RWPE2 (cell line): ENCODE measurements at places on chromosomes 7 and 10.

GRCh38 chr10:22366771-22367170 lies 21.5 kb downstream of the SPAG6 start:
- no peak for DNase-seq

GRCh38 chr10:79221110-79222051 lies 125.9 kb upstream of the PPIF start:
- DNase-seq: no peak

DNA sequence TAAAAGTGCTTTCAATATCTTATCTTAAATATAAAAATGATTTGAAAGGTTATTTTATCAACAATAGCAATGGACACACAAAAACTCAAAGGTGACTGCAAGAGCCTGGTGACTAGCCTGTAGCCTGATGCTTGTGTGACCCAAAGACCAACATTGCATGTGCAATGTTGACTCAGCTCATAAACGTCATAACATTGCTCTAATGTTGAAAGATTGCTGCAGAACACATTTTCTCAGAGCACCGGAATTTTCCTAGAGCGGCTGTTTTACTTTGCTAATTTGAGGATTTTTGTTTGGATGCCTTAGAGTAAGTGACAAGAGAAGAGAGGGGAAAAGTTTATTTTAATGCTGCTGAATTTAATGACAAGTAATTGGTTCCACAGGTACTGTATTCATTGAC lies 107.1 kb downstream of the RAB18 start:
- no peak for DNase-seq

GRCh38 chr7:87658553-87658952 lies 30.4 kb downstream of the RUNDC3B start:
- DNase-seq: no peak

DNA sequence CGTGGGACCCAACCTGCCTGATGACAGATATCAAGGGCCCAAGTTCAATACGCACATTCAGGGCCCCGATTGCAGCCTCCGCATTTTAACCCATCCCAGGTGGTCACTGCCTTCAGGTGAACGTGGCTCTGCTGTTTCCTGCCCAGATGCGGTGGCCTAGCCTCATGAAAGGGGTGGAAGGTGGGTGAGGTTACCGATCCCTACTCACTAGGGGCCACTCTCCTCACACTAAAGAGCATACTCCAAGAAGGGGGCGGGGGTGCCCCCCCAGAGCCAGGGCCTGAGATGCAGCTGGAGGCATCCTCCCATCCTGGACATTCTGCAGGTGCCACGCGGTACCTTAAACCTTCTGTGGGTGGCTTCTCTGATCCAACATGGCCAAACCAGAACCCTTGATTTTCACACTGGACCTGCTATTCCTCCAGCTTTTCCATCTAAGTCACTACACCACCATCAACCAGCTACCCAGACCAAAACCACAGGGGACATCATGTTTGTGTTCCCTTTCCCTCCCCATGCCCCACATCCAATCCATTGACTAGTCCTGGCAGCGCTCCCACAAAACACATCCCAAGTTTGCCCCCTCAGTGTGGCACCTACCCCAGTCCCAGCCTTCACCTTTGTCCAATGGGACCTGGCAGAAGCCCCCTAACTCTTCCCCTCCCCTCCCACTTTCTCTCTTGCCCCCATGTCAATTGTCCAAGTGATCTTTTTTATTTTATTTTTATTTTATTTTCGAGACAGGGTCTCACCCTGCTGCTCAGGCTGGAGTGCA lies 30.0 kb downstream of the PRLHR start:
- no peak for DNase-seq

DNA sequence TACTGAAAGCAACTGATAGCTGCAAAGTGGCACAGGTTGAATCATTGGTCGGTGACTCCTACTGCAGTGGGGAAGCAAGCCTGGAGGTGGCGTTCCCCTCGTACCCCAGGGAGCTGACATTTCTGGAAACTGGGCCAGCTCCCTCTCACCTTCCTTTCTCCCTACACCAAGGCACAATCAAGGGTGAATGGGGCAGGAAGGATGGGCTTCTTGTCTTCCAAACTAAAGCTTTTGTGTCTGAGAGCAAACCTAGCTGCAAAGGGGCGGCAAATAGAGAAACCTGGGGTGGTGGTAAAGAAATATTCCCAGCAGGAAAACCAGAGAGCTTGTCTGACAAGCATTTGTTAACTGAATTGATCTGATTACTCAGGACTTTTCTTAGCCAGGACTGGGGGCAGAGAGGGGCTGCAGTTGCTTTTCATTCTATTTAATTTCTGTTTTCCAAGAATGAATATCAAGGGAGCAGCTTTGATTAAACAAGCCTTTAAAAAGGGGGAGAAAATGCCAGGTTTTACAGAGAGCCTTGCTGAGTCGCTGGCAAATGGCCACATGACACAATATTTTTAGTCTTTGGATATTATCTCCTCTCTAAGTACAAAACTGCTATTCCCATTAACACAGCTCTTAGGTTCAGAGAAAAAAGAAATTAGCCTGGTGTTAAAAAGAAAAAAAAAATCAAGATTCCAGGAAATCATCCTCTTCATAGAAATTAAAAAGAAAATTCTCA lies 27.8 kb downstream of the CDHR3 start:
- no peak for DNase-seq

GRCh38 chr7:54663603-54664234 lies 95.3 kb downstream of the SEC61G start:
- no peak for DNase-seq

DNA sequence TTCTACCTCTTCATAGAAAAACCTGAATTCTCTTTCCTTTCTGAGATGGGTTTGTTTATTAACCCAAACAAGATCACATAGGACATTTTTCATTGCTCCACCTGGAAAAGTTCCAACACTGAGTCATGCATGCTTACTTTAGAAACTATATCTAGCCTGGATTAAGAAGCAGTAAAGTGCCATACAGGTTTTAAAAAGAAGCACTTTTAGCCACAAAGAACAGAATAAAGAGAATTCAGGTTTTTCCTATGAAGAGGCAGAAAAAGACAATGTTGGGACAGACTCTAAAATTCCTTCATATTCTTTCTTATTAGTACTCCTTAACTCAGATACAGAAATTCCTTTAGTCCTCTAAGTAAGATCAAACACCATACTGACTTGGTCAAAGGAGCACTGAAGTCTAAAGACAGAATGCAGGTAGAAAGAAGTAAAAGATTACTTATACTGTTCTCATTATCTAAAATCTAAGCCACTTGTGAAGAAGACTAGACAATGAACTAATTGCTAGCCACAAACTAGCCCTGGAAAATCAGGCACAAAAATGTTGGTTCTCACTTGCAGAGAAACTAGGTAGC lies 241.3 kb downstream of the ANK3 start:
- DNase-seq: no peak

GRCh38 chr7:139482662-139483466 lies 609 bp downstream of the KLRG2 start:
- DNase-seq: no peak

DNA sequence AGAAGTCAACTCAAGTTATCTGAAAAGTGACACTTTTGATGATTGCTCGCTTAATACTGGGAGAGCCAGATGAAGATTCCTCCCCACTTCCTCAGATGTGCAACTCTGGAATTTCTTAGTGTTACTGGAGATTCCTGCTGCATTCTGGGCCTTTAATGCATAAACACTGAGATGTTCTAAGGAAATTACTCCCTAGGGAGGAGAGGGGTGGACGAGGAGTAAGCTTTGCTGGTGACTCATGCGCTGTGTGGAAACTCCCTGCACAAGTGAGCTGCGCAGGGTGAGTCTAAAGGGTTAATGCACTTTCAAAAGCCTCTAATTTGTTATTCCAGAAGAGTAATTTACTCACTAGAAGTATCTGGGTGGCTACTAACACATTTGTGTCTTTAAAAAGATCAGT lies 46.3 kb downstream of the EGFR start:
- DNase-seq: peak; percentile 89

- DNase-seq: no peak
Observed at GRCh38 chr7:75699993-75700392, 38.7 kb downstream of the HIP1 start.

- no peak for DNase-seq
Observed at GRCh38 chr10:4651404-4652037, 174.5 kb upstream of the AKR1E2 start.

GRCh38 chr7:94060752-94061151 lies 56.6 kb upstream of the BET1 start:
- DNase-seq: no peak

DNA sequence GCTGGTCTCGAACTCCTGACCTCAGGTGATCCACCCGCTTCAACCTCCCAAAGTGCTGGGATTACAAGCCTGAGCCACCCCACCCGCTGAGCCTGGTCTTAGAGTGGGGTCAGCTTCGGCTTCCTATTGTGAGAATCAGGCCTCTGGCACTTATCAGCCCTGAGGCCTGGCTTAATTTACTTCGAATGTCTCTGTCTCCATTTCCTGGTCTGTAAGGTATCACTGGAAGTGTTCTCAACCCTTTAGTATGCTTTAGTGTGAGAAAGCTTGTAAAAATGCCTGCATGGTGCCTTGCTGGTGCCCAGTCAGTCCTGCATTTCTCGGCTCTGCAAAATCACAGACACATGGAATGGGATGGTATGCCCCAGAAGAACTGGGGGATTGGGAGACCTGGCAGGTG lies 671.4 kb upstream of the GALNT17 start:
- no peak for DNase-seq

- no peak for DNase-seq
Observed at GRCh38 chr10:118256209-118256608, 85.9 kb downstream of the FAM204A start.

DNA sequence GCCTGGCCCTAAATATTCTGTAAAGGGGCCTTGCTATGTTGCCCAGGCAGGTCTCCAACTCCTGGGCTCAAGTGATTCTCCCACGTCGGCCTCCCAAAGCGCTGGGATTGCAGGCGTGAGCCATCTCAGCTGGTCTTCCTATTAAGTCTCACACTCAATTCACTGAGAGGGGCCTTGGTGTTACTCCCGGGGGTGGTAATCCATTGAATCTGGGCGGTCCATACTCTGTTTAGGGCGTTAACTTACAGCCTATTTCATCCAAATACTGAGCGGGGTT lies 665 bp upstream of the SRRT start:
- DNase-seq: no peak

- no peak for DNase-seq
Observed at GRCh38 chr7:104133238-104133637, 74.6 kb downstream of the ORC5 start.

GRCh38 chr10:10520491-10521385 lies 496.9 kb upstream of the CELF2 start:
- no peak for DNase-seq

DNA sequence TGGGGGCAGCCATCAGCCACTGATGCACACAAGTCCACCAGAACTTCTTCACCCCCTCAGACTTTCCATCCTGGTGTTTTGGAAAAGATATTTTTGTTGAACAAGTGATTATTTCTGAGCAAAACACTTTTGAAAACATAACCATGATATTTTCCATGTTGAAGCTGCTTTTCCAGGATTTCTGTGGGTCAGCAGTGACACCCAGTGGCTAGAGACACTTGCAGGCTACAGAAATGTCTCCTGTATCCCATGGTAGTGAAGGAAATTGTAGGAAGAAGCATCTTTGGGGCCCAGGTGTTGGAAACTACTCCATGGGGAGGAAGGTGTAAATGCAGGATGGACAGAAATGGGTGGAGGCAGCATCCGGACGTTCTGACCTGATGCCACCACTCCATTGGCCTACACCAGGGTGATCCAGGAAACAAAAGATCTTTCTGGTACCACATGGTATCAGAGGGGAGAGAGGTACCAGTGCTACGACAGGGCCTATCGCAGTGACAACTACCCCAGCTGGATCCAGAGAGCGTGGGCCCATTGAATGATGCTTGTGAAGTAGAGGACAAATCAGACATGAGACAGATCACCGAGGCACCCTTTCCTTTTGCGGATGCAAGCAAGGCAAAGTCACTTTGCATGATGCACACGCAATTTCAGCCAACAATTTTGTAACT lies 111.7 kb upstream of the COBL start:
- no peak for DNase-seq

GRCh38 chr10:129193148-129193547 lies 273.9 kb upstream of the MGMT start:
- DNase-seq: no peak

DNA sequence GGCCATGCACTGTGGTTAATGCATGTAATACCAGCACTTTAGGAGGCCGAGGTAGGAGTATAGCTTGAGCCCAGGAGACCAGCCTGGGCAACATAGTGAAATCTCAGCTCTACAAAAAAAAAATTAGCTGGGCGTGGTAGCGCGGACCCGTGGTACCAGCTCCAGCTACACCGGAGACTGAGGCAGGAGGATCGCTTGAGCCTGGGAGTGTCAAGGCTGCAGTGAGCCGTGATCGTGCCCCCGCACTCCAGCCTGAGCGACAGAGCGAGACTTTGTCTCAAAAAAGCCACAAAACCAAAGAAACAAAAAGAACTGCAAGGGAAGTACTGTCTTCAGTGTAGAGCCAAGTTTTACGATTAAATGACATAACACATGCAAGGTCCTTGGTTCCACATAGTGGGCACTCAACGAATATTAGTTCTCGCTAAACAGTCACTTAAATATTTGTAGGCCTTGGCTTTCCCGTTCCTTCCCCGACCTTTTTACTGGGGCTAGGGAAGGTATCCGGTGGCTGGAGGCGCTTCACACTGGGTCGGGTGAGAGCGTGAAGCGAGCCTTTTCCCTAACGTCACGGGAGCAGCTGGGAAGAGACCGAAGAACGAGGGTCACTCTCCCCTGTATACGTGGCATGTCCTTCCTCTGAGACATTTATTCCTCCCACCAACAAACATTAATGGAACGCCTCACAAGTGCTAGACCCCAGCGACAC lies 993 bp upstream of the SND1 start:
- no peak for DNase-seq

DNA sequence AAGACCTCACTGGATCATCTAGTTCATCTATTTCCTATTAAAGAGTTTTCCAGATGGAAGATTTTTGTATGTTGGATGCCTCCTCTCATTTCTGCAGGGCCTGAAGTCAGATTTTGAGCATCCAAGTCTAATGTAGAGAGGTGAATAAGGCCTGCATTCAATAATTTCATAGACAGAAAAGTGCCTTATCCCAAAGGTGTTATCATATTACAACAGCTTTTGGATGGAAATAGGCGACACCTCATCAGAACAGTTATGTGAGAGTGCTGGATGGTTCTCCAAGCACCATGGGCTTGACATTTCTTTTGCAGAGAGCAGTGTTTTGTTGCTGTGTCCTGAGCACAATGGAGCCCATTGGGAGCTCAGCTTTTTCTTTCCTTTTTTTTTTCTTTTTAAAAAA lies 162.4 kb upstream of the MEOX2 start:
- no peak for DNase-seq

DNA sequence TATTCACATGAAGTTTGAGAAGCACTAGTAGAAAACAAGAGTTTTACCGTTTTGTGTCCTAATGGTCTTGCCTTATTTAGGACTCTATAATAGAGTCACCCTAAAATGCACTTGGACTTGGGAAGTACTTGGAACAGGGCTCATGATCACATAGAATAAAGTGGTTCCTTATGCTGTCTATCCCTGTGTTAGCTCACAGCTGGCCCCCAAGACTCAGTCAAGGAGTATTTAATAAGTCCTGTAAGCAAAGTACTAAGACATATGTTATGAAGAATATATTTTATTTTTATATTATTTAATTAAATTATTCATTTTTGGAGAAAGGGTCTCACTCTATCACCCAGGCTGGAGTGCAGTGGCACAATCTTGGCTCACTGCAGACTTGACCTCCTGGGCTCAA lies 54.5 kb downstream of the XRCC2 start:
- no peak for DNase-seq

- DNase-seq: no peak
Observed at GRCh38 chr10:80945264-80945880, 407.7 kb downstream of the SH2D4B start.

- DNase-seq: no peak
Observed at GRCh38 chr10:44172883-44173607, 211.9 kb downstream of the CXCL12 start.

GRCh38 chr7:78427209-78427608 lies 628.6 kb downstream of the PHTF2 start:
- DNase-seq: no peak

- DNase-seq: no peak
Observed at GRCh38 chr10:79435271-79436065, 10.0 kb downstream of the ZCCHC24 start.
